Right lung (tissue), 10 donors: ENCODE measurements at places on chromosomes 5 and 9.

- no peak for DNase-seq
These were observed 19.3 kb downstream of the FYB1 start for GRCh38 chr5:39200081-39200480.

DNA sequence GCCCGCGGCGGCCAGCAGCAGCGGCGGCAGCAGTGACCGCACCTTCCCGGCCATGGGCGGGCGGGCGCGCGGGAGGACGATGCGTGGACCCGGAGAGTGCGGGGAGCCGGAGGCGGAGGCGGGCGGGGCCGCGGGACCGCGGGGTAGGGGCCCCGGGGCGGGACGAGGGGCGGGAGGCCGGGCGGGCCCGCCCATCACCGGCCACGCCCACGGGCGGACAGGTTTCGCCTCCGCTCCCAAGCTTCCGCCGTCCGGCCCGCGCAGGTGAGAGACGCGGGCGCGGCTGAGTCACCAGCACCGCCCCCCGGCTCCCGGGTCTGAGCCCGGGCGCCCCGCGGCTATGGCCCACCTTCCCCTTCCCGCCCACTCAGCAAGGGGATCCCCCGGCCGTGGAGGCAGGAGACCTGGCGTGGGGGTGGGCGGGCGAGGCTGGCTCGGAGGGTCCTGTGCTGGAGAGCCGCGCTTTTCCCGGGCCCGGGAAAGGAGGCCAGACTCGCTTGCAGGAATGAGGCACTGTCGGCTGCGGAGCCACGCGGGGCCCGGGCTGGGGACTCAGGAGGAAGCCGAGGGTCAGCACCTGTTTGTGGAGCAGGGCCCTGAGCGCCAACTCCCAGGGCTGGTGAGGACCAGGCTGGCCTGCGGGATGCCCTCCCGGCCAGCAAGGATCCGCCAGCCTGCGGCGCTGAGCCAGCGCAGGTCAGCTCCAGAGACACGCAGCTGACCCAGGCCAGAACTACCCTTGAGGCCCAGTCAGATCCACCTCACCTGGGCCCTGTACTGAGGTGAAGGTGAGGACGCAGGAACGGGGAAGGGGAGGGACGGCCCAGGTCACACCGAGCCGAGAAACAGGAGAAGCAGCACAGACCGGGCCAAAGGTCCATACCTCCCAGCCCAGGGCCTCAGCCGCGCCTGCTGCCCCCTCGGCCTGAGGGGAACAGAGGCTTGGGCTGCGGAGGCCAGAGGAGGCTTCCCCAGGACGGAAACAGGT lies at the start of gene ENTPD2:
ENTPD2 (minus strand) TSS at position 118 of the 988 bp plus-strand sequence; CDS start at position 54, 64 bp downstream.
- DNase-seq, result no peak

DNA sequence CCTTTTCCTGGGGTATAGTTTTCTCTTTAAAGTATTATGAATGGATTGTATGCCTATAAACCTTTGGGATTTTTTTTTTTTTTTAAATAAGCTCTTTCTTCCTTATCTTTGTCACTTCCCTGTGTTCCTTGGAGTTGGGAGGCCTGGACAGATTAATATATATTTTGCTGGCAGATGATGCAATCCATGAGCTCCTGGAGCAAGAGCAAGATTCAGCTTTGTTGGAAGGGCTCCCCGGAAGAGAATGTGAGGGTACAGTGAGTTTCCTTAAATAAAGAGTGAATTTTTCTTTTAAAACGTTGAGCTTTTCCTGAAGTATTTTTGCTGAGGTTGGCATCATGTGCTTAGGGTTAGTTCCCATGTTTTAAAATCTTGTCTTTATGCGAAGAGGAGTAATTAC lies 98.7 kb upstream of the SLC28A3 start:
- DNase-seq, result no peak

DNA sequence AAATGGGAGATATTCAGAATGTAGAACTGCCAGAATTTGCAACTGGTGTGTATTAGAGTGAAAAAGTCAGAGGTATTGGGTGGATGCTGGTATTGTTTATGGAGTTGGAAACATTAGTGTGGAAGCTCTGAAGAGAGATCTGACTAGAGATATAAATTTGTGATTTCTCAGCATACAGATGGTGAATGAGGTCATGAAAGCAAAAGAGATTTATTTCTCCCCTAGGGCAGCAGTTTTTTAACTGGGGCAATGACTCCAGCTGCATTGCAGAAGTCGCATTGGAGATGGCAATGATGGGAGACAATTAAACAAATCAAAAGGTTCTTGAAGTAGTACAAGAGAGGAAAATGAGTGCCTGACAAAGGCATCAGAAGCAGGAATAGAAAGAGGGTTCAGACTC lies 64.9 kb downstream of the CETN3 start:
- no peak for DNase-seq

DNA sequence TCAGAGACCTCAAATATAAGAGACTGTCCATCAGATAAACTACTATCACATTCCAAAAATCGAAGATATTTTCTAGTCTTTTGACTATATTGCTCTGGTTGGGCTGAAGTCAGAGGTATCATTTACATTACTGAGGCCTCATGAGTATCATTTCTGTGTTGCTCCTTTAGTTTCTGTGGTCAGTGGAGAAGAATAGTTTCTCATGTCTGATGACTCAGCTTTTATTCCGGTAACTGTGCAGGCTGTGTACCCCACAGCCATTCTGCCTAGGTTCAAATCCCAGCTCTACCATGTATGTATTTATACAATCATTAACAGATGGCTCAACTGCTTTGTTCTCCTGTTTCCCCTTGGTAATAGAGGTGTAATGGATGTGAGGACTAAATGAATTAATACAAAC lies 179.3 kb downstream of the ALDH1A1 start:
- DNase-seq, result no peak

GRCh38 chr9:129900263-129901027 lies 65.2 kb downstream of the USP20 start:
- no peak for DNase-seq

- no peak for DNase-seq
These were observed 141.8 kb downstream of the C9orf50 start for GRCh38 chr9:129478961-129479630.
